Esophagus squamous epithelium (tissue), 5 donors: ENCODE measurements at places on chromosomes 2 and 18.

- DNase-seq: no peak
- H3K4me3 ChIP-seq: no peak overlapping the region
- H3K4me1 ChIP-seq: no peaks in the 10 kb centered on the region
- no peaks in the 10 kb centered on the region for H3K36me3 ChIP-seq
- no peaks in the 10 kb centered on the region for H3K27me3 ChIP-seq
Measured at GRCh38 chr2:82792316-82792715, 1666.8 kb downstream of the SUCLG1 start.

DNA sequence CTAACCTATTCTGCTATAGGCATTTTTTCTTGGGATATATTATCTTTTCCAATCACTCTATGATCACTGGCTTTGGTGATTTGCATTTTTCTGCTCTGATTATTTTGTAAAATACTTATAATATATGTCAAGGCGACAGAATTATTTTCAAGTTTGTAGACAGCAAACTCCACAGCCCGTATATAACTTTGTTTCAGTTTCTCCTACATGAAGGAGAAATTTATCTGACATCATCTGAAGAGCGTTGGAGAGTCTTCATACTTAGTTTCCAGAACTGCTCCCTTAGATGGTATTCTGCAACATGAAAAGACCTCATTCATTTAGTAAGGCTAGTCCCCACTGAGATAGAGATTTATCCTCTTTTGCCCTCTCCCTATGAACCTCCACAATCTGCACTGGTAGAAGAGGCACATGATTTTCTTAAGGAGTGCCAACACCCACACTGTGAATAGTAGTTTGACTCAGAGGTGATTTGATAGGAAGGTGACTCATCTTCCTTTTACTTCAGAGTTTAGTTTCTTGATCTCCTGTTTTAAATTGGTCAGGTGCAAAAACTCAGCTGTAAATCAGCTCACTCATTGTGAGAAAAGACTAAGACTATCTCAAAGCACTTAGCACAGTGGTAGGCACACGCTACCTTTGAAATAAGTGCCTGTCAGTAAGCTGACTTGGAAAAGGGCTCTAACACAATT is 1848.6 kb upstream of the CELF4 start:
- H3K4me3 ChIP-seq: no peak overlapping the region
- H3K4me1 ChIP-seq: no peaks in the 10 kb centered on the region
- DNase-seq: no peak
- no peaks in the 10 kb centered on the region for H3K36me3 ChIP-seq
- no peaks in the 10 kb centered on the region for H3K27me3 ChIP-seq

- peak overlapping the region; percentile 77 for H3K27ac ChIP-seq
- no peak overlapping the region for H3K4me3 ChIP-seq
- peaks cover 12% of the 10 kb centered on the region for H3K4me1 ChIP-seq
- no peak for DNase-seq
- no peaks in the 10 kb centered on the region for H3K27me3 ChIP-seq
Measured at GRCh38 chr2:42835577-42836371, 43.4 kb upstream of the HAAO start.

- no peak overlapping the region for H3K4me3 ChIP-seq
- peaks cover 2% of the 10 kb centered on the region for H3K36me3 ChIP-seq
- H3K4me1 ChIP-seq: no peaks in the 10 kb centered on the region
- no peak for DNase-seq
- no peaks in the 10 kb centered on the region for H3K27me3 ChIP-seq
Measured at GRCh38 chr2:233301248-233301647, 6.4 kb upstream of the SAG start.
